ENCODE measurements at places on chromosomes 5 and 9. TPM values are rescaled to one million over a fixed set of nuclear protein-coding genes. Genes with fewer than 3 reads are reported as not detected.

GRCh38 chr9:105157171-105157583, 87.3 kb upstream of the SLC44A1 start:
- peaks cover 10% of the 10 kb centered on the region for H3K27me3 ChIP-seq
- peaks cover 7% of the 10 kb centered on the region for H3K4me1 ChIP-seq
- H3K27ac ChIP-seq: no peak overlapping the region
- no peak overlapping the region for H3K4me3 ChIP-seq
- H3K36me3 ChIP-seq: no peaks in the 10 kb centered on the region
- peak; percentile 42 for DNase-seq

GRCh38 chr5:136423944-136424606, 58.7 kb upstream of the TRPC7 start:
- H3K27ac ChIP-seq: no peak overlapping the region
- no peak overlapping the region for H3K4me3 ChIP-seq
- peaks cover 1% of the 10 kb centered on the region for H3K27me3 ChIP-seq
- no peaks in the 10 kb centered on the region for H3K36me3 ChIP-seq

DNA sequence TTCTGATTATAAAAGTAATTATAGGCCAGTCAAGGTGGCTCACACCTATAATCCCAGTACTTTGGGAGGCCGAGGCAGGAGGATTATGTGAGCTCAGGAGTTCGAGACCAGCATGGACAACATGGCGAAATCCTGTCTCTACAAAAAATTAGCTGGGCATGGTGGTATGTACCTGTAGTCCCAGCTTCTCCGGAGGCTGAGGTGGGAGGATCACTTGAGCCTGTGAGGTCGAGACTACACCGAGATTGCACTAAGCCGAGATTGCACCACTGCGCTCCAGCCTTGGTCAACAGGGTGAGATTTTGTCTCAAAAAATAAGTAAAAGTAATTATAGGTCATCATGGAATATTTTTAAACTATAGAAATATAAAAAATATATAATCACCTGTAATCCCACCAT, 18.1 kb downstream of the IRF1 start:
- peak overlapping the region; percentile 43 for H3K4me3 ChIP-seq
- peaks cover 72% of the 10 kb centered on the region for H3K4me1 ChIP-seq
- H3K27ac ChIP-seq: peak overlapping the region; percentile 72
- peaks cover 18% of the 10 kb centered on the region for H3K36me3 ChIP-seq
- DNase-seq: no peak

DNA sequence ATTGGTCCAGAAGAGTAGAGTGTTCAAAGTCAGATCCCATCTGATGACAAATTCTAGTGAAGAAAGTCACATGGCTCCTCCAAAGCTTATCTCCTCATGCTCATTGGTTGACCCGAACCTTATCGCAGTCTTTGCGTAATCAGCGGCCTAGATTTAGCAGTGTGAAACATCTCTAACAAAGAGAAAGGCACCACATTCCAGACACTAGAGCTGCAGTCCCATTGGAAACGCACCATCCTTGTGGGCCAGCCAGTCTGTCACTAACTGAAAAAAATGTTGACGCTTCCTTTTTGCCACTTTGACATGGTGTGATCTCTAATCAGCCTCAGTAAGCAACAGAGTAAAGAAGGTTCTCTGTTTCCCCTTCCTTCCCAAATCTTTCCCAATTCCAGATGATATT, 458.0 kb upstream of the WWC1 start:
- DNase-seq: no peak
- H3K36me3 ChIP-seq: no peaks in the 10 kb centered on the region
- H3K27me3 ChIP-seq: no peaks in the 10 kb centered on the region
- no peaks in the 10 kb centered on the region for H3K4me1 ChIP-seq
- no peak overlapping the region for H3K4me3 ChIP-seq
- no peak overlapping the region for H3K27ac ChIP-seq

DNA sequence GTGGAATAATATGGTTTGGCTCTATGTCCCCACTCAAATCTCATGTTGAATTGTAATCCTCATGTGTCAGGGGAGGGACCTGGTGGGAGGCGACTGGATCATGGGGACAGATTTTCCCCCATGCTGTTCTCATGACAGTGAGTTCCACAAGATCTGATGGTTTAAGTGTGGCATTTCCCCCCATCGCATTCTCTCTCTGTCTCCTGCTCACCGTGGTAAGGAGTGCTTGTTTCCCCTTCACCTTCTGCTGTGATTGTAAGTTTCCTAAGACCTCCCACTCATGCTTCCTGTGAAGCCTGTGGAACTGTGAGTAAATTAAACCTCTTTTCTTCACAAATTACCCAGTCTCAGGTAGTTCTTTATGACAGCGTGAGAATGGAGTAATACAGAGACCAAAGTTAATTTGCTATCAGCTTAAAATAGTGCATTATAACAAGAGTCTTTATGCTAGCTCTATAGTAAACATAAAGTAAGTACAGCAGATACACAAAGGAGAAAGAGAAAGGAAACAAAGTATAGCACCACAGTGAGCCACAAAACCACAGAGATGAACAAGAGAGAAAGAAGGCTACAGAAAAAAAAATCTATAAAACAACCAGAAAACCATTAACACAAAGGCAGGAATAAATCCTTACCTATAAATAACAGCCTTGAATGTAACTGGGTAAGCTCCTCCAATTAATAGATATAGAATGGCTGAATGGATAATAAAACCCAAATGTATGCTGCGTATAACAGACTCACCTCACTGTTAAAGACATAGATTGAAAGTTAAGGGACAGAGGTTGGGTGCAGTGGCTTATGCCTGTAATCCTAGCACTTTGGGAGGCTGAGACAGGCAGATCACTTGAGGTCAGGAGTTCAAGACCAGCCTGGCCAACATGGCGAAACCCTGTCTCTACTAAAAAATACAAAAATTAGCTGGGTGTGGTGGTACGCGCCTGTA, 39.7 kb downstream of the RAPGEF6 start:
- no peaks in the 10 kb centered on the region for H3K27me3 ChIP-seq
- H3K27ac ChIP-seq: peak overlapping the region; percentile 83
- peaks cover 36% of the 10 kb centered on the region for H3K4me1 ChIP-seq
- H3K36me3 ChIP-seq: peaks cover 32% of the 10 kb centered on the region
- no peak for DNase-seq
- peak overlapping the region; percentile 74 for H3K4me3 ChIP-seq

DNA sequence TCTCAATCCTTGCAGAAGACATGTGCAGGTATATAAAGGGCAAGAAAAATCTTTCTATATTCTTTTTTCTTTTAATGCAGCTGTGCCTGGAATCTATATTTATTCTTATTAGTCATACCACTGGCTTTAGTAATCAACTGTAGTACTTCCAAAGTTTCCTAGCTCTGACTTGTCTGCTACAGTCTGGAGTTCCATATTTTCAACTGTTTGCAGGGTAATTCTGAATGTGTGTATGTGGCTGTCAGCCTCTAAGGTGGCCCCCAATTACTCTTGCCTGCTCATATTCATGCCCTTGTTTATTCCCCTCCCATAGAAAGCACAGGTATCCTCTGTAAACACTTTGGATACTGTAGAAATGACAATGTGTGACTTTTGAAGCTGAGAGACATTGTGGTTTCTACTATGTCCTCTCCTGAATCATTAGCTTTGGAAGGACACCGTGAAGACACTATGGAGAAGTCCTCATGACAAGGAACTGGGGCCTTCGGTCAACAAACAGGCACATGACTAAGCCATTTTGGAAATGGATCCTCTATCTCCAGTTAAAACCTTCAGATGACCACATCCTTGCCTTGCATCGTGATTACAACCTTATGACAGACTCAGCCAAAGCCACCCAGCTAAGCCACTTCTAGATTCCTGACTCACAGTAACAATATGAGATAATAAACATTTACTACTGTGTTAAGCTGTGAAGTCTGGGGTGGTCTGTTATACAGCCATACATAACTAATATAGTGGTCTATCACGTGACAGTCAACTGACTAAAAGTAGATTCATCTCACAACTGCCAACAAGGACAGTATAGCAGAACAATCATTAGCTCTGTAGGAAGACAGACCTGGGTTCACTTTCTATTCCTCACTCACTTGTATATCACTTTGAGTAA, 49.5 kb upstream of the SUSD1 start:
- DNase-seq: no peak
- no peak overlapping the region for H3K27ac ChIP-seq
- H3K36me3 ChIP-seq: peaks cover 46% of the 10 kb centered on the region
- H3K4me1 ChIP-seq: peaks cover 5% of the 10 kb centered on the region

GRCh38 chr5:149125386-149125891, 15.9 kb upstream of the ABLIM3 start:
- no peak overlapping the region for H3K4me3 ChIP-seq
- no peaks in the 10 kb centered on the region for H3K4me1 ChIP-seq
- no peaks in the 10 kb centered on the region for H3K36me3 ChIP-seq
- peaks cover 22% of the 10 kb centered on the region for H3K27me3 ChIP-seq
- H3K27ac ChIP-seq: no peak overlapping the region

The FAM221B gene
- total RNA-seq: not detected

The SURF1 gene
- total RNA-seq: 41.9 TPM

DNA sequence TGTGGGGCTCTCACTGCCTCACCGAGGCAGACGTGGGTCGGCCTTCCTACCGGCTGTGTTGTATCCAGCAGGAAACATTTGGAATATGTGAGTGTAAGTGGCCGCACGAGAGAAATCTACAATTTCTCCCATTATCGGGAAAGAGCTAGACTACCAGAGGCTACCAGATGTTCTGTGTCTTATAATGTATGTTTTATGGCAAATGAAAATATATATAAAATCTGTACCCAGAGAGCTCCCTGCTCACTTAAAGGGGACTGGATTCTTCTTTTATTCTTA, 69.5 kb upstream of the PITX1 start:
- no peaks in the 10 kb centered on the region for H3K36me3 ChIP-seq
- peaks cover 4% of the 10 kb centered on the region for H3K27me3 ChIP-seq
- DNase-seq: no peak
- H3K27ac ChIP-seq: no peak overlapping the region
- no peak overlapping the region for H3K4me3 ChIP-seq
- H3K4me1 ChIP-seq: no peaks in the 10 kb centered on the region

- H3K27me3 ChIP-seq: no peaks in the 10 kb centered on the region
- H3K4me3 ChIP-seq: no peak overlapping the region
- no peaks in the 10 kb centered on the region for H3K4me1 ChIP-seq
- no peak overlapping the region for H3K27ac ChIP-seq
These were observed 53.2 kb downstream of the UBAP2 start for GRCh38 chr9:33995449-33995848.

The EGFLAM gene
- not detected for total RNA-seq

DNA sequence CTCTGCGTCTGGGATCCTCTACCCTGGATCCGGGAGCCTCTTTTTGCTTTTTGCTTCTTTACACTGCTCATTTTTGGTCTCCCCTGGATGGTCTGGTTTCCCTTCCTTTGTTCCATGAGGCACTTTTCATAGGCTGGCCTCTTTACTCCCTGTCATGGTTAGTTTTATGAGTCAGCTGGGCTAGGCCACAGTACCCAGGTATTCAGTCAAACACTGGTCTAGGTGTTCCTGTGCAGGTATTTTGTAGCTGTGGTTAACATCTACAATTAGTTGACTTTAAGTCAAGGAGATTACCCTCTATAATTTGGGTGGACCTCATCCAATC, 17.5 kb downstream of the ANKRD33B start:
- no peak for DNase-seq
- peaks cover 7% of the 10 kb centered on the region for H3K36me3 ChIP-seq
- H3K4me1 ChIP-seq: peaks cover 39% of the 10 kb centered on the region
- peak overlapping the region; percentile 22 for H3K27ac ChIP-seq

The PCDHB15 gene
- 0.06 TPM for total RNA-seq

The SLC36A3 gene
- not detected for total RNA-seq

- no peaks in the 10 kb centered on the region for H3K4me1 ChIP-seq
- H3K36me3 ChIP-seq: no peaks in the 10 kb centered on the region
- DNase-seq: no peak
- H3K27me3 ChIP-seq: no peaks in the 10 kb centered on the region
These were observed 113.5 kb downstream of the MPDZ start for GRCh38 chr9:13165956-13166355.

DNA sequence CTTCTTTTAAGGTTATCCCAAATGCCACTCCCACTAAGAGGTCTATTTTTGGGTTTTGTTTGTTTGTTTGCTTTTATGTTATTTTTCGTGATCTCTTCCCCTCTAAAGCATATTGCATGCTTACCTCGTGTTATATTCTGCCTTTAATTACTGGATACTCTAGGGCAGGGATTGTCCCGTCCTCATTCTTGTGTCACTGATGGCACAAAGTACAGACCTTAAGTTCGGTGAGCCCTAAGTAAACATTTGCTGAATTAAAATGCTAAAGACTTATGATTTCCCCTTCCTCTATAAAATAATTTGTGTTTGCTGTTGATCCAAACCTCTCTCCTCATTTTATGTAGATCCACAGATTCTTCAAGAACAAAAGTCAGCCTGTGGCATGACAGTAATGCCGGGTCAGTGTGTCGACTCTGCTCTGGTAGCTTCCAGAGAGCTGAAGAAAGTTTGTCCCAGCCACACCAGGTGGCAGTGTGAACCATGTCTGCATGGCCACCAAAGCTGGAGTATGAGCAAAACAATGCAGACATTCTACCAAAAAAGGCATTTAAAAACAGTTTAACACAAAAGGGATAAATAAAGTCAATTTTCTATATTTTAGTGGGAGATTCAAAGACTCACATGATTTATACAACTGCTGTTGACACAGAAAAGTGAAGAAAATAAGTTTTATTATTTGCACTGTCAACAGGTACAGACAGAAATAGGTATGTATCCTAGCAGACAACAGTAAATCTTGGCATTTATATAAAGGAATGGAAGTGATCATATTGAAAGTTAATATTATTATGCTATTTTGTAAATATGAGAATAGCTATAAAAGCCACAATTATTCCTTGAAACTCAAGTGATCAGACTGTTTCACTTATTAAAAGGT, 17.9 kb upstream of the POC5 start:
- no peak for DNase-seq
- H3K4me1 ChIP-seq: no peaks in the 10 kb centered on the region
- H3K27ac ChIP-seq: no peak overlapping the region
- no peak overlapping the region for H3K4me3 ChIP-seq
- H3K27me3 ChIP-seq: peaks cover 5% of the 10 kb centered on the region
- H3K36me3 ChIP-seq: no peaks in the 10 kb centered on the region

DNA sequence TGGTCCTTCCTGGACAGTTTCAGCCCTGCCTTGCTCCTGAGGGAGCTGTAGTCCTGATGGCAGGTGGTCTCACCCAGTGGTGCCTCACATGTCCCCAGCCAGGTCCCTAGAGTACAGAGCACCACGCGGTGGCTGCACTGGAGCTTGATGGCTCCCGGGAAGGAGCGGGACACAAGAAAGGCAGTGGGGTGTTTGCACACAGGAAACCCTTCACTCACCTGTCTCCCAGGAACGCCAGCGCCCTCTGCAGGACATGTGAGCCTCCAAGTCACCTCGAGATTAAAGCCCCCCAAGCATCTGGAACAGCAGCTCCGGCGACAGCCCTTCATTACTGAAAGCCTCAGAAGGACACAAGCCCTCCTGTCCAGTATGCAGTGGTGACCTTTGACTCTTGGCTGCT, 19.9 kb upstream of the TMEM250 start:
- peaks cover 14% of the 10 kb centered on the region for H3K27me3 ChIP-seq
- no peaks in the 10 kb centered on the region for H3K4me1 ChIP-seq
- H3K36me3 ChIP-seq: no peaks in the 10 kb centered on the region
- H3K27ac ChIP-seq: no peak overlapping the region
- H3K4me3 ChIP-seq: no peak overlapping the region
- DNase-seq: peak; percentile 69

- peak overlapping the region; percentile 10 for H3K4me3 ChIP-seq
- H3K27ac ChIP-seq: no peak overlapping the region
- peaks cover 4% of the 10 kb centered on the region for H3K4me1 ChIP-seq
- no peaks in the 10 kb centered on the region for H3K36me3 ChIP-seq
- peaks cover 31% of the 10 kb centered on the region for H3K27me3 ChIP-seq
These were observed 146.8 kb upstream of the IQGAP2 start for GRCh38 chr5:76256116-76256889.

GRCh38 chr5:138033386-138033808, 518 bp upstream of the FAM13B start:
- DNase-seq: no peak
- H3K36me3 ChIP-seq: peaks cover 19% of the 10 kb centered on the region
- peak overlapping the region; percentile 96 for H3K27ac ChIP-seq
- H3K27me3 ChIP-seq: no peaks in the 10 kb centered on the region
- peaks cover 37% of the 10 kb centered on the region for H3K4me1 ChIP-seq

Data from activated naive CD8-positive, alpha-beta T cell treated with anti-CD3 and anti-CD28 coated beads, Interleukin-2, amount 10 ng/mL, durations not matched to agents 7 days and 5 days (primary cell).